ENCODE measurements at places on chromosomes 4 and X.

DNA sequence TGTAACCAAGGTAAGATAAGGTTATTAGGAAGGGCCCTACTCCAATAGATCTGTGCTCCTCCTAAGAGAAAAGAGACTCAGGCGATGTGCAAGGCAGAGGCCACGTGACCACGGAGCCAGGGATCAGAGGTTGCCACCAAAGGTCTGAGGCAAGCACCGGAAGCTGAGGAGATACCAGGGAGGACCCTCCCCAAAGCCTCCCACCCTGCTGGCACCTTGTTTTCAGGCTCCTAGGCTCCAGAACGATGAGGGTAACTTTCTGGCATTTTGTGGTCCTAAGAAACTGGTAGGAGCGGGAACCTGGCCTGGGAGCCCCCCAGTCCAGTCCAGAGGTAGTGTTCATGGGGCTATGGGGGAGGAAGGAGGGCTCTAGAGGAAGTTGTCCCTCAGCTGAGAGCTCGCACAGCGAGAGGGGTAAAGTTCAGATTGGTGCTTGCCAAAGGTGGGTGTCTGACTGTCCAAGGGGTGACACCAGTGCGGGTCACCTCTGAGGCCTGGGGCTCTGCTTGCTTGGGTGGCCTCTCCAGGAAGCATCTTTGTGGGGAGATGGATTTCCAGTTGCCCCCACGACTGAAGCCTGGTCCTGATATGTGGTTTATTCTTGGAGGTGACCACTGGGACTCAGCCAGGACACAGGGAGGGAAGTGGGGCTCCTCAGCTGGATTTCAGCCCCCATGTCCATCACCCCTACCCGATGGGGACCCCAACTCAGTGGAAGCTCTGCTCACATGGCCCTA lies 7.5 kb upstream of the LETM1 start:
- DNase-seq, result no peak

DNA sequence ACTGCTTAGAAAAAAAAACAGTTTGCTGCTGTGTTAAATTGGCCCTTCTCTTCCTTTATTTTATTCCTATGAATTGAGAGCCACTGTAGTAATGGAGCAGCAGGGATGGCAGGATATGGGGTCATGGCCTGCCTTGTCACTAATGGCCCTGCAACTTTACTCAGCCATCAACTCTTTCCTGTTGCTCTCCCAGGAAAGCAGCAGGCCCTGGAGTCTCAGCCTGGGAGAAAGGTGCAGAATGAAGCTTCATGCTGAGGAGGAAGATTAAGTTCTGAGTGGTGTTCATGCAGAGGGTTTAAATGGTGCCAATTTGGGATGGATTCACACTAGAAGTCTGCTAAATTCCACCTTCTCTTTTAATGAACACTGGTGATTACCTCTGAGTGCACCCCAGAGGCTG lies 285.6 kb downstream of the GPAT3 start:
- DNase-seq, result no peak

- DNase-seq, result no peak
Measured at GRCh38 chr4:185710487-185710995, 101.5 kb downstream of the SORBS2 start.

DNA sequence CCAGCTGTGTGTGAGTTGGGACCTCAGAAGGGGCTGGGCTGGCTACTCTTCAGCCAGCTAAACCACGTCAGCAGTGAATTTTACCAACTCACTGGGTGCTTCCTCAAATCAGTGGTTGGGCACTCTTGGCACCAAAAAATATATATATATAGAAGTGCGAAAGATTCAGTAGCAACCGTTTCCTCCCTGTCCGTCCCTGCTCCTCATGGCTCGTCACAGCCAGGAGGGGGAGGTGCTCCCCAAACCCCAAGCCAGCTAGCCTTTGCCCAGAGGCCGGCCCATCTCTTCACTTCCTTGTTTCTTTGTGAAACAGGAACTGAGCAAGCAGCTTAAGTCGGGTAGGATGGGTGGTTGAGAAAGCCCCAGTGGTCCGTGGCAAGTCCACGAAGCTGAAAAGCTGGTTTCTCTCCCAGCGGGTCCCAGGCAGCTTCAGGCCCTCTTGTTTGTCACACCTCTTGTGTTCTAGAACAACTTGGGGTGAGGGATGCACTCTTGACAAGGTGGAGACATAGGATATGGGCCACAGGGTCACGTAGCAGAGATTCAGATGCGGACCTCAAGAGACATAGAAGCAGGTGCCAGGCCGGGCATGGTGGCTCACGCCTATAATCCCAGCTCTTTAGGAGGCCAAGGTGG lies 6.8 kb upstream of the SASH3 start:
- no peak for DNase-seq

- no peak for DNase-seq
Measured at GRCh38 chrX:24696294-24696693, 2.6 kb downstream of the POLA1 start.

DNA sequence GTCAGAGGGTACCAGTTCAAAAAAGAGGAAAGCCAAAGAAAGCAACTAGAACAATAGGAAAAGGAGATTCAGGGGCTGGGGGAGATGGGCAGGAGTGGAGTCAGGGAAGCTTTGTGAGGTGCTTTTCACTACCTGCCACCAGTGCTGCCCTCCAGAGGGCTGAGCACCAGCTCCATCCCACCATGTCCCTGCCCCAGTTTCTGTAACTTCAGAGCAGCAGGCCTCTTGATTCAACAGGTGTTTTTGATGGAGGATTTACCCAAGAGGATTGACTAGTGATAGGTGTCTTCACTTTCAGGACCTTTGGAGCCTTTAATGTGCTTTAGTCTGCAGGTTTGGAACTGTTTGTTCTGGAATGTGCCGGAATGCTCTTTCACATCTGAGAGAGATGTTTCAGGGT lies 12.1 kb downstream of the KIT start:
- DNase-seq, result no peak

DNA sequence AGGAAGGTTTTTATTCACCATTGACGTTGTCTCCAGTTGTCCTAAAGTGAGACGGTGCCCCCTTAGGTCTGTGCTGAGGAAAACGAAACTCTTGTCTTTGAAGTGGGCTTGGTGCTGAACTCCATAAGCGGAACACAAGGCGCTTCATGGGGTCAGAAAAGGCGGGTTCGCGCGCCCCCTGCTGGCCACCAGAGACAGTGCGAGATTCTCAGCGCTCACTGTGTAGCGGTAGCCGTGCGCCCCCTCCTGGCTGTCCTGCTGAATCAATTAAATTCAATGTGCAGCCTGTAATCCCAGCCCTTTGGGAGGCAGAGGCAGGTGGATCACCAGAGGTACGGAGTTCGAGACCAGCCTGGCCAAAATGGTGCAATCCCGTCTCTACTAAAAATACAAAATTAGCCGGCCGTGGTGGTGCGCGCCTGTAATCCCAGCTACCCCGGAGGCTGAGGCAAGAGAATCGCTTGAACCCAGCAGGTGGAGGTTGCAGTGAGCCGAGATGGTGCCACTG lies 64.1 kb downstream of the RLIM start:
- peak; percentile 61 for DNase-seq

DNA sequence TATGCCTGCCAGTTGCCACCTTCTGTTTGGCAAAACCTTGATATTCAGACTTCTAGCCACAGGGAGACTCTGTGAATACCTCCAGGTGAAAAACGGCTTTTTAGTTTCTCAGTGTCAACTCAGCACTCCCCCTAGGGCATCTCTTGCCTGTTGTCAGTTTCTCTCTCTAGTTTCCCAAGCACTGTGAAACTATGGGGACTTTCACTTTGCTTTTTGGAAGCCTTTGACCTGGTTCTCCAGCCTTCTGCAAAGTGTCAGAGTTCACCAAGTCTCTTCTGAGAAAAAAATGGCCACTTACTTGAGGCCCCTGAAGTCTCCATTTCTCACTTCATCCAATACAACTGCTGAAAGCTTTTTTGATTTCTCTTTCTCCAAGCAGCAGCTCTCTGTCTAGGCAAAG lies 521.5 kb downstream of the INPP4B start:
- DNase-seq, result no peak

- DNase-seq, result no peak
Measured at GRCh38 chr4:90458576-90458975, 331.4 kb downstream of the CCSER1 start.

GRCh38 chr4:151324752-151325110 lies 674 bp downstream of the SH3D19 start:
- no peak for DNase-seq

- no peak for DNase-seq
Measured at GRCh38 chrX:70774223-70774622, 134.3 kb downstream of the TEX11 start.

DNA sequence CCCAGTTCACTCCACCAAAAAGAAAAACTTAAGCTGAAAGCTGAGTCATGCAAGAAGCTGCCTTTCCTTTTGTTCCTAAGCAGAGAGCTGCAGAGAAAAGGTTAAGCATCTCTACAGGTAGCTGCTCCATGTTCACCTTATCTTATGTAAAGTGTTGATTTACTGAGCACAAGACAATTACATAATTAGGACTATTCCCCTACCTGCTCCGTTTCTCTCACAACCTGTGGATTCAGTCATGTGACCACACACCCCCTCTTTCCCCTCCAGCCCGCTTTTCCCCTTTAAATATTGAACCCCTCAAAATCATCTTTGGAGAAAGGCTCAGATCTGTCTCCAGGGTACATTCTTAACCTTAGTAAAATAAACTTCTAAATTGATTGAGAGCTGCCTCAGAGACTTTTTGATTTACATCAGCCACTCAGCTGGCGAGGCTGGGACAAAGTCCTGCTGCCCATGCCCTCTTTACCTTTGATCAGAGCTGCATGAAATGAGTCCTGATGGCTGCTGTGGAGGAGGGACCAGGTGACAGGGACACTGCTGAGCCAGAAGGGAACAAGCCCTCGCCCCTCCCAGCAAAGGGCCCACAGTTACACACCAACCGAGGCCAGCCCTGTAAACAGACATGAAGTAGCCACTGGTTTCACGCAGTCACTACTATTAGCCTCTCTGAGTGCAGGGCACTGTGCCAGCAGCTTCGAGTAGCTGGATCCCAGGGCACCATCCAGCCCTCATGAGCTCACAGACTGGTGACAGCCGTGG lies 53.9 kb upstream of the C4orf50 start:
- no peak for DNase-seq

- no peak for DNase-seq
Measured at GRCh38 chrX:13733506-13733905, 914 bp downstream of the TRAPPC2 start.

- no peak for DNase-seq
Measured at GRCh38 chr4:124509151-124509550, 203.4 kb downstream of the ANKRD50 start.

- no peak for DNase-seq
Measured at GRCh38 chr4:70629469-70630090, 1.0 kb downstream of the ENAM start.

- no peak for DNase-seq
Measured at GRCh38 chr4:3872834-3873313, 106.7 kb downstream of the ADRA2C start.

DNA sequence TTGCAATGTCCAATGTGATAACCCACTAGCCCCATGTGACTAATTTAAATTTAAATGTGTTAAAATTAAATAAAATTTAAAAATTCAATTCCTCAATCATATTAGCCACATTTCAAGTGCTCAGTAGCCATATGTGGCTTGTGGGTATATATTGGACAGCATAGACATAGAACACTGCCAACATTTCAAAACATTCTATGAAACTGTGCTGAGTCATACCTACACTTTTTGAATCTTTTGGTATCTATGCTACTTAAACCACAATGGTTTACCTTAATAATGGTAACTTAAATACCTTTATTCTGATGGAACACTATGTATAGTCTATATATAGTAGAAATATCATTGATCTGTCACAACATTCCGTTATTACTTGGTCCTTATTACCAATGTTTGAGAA lies 223.4 kb upstream of the ATOH1 start:
- DNase-seq, result no peak

DNA sequence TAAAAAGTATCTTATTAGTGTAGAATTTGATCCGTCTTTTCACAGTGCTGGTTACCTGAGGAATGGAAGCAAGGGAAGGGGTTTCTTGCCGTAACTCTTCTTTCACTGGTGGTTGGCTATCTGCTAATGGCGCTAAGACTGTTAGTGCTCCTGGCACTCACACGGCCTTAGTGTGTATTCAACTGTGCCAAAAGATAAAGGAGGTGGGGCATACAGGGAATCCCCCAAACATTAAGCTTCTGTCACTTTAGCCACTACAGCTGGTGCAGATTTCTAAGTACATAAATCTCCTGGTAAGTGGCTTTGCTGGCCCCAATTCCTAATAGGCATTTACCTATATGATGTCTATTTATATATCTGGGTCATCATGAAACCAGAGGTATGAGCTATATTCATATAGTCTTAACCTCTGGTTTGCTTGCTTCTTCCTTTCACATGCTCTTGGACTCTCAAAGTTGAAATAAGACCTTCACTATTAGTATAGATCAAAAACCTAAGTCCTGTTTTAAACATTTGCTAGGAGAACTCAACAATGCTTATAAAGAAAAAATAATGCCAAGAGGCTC lies 95.1 kb downstream of the TSPAN7 start:
- no peak for DNase-seq

DNA sequence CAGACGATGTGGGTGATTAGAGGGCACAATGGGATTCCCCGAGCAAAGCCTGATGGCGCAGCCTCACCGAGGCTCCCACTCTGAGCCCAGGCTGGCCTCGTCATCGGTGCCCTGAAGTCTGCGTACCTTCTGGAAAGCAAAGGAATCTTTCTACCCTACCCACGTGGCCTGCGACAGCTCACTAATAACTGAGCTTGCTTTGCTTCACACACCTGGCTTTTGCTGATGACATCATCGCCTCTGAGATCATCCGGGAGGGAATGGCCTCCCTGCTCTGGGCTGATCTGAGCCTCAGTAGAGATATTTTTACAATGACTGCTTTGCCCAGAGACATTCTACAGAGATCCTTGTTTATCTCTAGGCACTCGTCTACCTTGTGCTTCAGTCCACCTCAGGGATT lies 45.4 kb upstream of the PDLIM3 start:
- DNase-seq, result no peak

GRCh38 chrX:38699121-38699520 lies 102.1 kb upstream of the MID1IP1 start:
- DNase-seq, result no peak

DNA sequence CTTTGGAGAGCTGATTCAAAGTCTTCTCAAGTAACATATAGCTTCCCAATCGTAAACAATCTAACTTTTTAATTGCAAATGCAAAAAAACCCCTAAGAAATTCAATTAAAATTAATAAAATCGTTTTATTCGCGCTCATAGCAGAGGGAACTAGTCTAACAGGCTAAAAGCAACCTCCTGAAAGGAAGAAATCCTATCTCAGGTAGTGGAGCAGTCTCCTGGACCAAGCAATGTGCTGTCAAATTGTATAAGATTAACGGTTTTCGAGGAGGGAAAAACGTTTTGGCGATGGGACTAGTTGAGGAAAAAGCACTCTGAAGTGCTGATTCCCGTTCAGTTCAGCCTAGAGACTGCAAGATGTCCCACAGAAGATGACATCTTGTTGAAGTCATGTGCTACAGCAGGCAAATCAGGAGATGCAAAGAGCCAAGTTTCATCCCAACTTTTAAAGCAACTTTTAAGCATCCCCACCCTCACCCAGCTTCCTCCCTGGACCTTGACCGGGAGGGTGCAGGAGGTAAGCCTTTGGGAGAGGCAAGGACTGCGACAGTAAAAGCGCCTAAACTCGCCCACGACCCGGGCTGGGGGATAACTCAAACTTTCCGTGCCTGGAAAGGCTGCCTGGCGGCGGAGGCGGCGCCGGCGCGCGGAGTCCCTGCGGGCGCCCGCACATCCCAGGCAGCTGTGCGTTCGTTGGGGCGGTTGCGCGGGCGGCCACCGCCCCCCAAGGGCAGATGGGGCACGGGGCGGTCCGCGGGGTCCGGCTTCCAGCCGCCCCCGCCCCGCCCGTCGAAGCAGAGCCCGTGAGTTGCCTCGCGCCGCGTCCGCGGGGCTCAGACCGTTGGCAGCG lies 784 bp downstream of the MAP7D3 start:
- no peak for DNase-seq

GRCh38 chr4:15153662-15154061 lies 151.4 kb downstream of the CPEB2 start:
- no peak for DNase-seq

GRCh38 chr4:80592950-80593349 lies 257.4 kb downstream of the CFAP299 start:
- no peak for DNase-seq

Data from neuronal stem cell (in vitro differentiated cells).